Caco-2 (cell line): ENCODE measurements at places on chromosomes 16 and 17.

DNA sequence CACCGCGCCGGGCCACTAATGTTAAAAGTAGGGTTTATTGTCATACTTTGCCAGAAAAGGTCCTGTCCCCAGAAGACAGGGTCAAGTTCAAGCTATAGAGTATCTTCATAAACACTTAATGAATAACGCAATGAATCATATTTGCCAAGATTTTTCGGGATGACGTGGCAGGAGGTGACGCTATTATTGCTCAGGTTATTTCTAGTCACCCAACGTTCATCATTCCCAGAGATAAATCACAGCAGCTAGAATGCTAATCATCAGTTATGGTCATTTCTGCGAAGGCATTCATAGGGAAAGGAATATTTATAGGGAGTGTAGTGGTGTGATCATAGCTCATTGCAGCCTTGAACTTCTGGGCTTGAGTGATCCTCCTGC lies 2.0 kb downstream of the TMC5 start:
- DNase-seq, result no peak

DNA sequence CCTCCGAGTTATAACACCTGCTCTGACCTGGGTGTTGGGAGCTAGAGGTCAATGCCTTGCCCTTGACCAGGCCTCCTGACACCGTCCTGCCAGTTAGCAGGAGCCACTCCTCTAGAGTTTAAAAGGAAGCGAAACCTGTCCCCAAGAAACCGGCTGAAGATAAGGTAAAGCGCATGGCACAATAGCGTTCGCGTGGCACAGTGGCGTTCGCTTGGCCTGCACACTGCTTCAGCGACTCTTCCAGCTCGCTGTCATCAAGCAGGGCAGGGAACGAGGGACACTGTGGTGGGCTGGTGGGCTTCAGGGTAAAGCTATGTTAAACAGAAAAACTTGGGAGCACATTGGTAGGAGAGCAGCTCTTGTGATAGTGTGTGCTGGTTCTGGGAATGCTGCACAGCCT lies 28.2 kb upstream of the ETV4 start:
- no peak for DNase-seq

DNA sequence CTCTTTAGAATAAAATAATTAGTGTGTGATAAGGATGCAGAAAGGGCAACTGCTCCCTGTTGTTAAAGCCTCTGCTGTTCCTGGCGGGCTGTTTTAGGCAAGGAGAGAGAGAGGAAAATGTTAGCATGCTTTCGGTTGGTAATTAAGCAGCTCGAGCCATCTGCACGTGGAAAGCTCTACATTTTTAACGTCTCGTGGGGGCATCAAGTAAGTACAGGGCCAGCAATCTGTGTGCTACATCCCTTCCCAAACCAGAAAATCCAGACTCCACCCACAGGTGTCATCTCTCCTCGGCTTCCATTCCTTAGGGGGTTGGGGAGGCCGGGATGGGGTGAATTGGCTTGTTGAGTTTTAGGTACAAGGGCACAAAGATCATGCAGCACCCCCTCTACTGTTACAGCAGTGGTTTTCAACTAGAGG lies 62.4 kb upstream of the MARCHF10 start:
- DNase-seq, result no peak

GRCh38 chr16:3824121-3824795 lies 56.3 kb downstream of the CREBBP start:
- no peak for DNase-seq

GRCh38 chr17:14871921-14872320 lies 393.2 kb downstream of the PMP22 start:
- no peak for DNase-seq

GRCh38 chr17:31274252-31274651 lies 22.8 kb downstream of the OMG start:
- no peak for DNase-seq

GRCh38 chr17:33152783-33153182 lies 140.3 kb downstream of the ASIC2 start:
- no peak for DNase-seq

DNA sequence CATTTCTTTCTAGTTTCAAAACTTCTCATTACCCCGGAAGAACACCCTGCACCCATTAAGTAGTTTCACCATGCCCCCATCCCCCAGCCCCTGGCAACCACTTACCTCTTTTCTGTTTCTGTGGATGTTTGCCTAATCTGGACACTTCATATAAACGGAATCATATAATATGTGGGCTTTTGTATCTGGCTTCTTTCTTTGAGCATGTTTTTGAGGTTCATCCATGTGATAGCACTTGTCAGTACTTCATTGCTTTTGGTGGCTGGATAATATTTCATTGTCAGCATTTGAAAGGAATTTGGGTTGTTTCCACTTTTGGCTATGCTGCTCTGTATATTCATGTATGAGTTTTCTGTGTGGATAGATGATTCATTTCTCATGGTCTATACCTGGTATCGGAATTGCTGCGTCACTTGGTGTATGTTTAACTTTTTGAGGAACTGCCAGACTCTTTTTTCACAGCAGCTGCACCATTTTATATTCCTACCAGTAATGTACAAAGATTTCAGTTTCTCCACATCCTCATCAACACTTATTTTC lies 30.0 kb upstream of the SLC5A10 start:
- DNase-seq, result no peak

DNA sequence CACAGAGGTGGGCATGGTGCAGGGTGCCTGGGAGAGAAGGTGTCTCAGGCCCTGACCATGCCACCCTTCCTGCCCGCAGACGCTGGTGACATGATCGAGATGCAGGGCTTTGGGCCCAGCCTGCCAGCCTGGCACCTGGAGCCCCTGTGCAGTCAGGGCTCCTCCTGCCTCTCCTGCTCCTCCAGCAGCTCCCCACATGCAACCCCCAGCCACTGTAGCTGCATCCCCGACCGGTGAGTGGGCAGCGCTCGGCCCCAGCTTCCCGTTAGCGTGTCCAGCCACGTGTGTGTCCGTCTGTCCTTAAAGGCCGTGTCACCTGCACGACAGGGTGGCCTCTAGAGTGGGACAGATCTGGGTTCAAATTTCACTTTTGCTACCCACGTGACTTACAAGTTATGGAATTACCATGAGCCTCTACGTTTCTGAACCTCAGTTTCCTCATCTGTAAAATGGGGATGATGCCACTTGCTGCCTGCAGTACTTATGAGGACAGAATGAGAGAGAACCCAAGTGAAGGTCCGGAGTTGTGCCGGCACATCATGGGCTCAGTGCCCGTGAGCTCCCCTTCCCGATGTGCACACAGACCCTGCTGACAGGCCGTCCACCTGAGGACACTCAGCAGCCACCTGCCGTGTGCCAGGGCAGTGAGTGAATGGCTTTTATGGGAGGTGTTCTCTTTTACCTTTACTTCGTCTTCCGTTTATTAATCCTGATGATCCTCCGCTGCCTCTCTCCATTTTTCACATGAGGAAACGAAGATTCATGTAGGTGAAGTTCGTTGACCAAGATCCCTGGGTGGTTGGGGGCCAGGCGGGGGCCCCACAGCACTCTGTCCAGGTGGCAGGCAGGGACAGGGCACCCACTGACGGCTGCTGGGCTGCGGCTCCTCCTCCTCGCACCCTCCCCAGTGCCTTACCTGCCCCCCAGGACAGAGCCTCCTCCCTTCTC lies 29.4 kb downstream of the MNT start:
- DNase-seq, result no peak

DNA sequence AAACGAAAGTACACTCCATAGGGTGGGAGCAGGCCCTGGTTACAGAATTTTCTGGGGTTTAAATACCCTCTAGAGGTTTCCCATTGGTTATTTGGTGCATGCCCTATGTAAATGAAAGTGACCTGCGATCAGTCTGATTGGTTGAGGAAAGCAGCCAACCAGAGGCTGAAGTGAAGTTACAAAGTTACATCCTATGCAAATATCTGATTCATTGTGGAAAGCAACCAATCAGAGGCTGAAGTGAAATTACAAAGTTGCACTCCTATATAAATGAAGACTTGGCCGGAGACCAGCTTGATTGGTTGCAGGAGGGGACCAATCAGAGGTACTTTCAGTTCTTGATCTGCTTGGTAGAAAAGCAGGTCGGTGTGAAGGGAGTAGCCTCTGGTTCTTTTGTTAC lies 24.4 kb downstream of the NAA60 start:
- DNase-seq, result no peak

DNA sequence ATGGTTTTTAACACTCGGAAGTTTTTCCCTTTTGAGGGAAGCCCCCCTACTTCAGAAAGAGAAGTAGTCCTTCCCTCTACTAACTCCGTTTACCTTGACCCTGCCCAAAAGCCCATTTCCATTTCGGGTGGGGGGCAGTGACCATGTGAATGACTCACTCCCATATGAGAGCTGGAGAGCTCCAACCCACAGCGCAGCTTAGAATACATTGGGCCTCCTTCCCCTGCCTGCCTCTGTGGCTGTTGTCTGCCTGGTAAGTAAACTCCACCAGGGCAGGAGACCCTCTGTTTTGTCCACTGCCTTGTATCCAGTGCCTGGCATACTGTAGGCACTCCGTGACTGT lies 985 bp downstream of the SGSM2 start:
- DNase-seq, result no peak

DNA sequence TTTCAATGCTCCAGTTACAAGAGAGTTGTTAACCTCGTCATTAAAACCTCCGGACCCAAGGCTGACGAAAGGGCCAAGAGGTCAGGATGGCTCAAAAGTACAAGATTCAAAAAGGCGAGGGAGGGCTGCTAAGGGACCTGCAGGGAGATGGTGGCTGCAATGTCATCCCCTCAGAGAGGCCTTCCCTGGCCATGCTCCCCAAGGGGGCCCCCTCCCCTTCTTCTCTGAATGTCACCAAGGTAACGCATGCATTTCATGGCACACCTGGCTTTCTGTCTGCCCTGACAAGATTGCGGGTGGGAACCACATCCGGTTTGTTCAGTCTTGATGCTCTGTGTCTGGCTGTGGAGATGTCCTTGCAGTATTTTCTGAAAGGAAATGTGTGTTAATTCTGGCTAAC lies 89.9 kb downstream of the C16orf78 start:
- no peak for DNase-seq

DNA sequence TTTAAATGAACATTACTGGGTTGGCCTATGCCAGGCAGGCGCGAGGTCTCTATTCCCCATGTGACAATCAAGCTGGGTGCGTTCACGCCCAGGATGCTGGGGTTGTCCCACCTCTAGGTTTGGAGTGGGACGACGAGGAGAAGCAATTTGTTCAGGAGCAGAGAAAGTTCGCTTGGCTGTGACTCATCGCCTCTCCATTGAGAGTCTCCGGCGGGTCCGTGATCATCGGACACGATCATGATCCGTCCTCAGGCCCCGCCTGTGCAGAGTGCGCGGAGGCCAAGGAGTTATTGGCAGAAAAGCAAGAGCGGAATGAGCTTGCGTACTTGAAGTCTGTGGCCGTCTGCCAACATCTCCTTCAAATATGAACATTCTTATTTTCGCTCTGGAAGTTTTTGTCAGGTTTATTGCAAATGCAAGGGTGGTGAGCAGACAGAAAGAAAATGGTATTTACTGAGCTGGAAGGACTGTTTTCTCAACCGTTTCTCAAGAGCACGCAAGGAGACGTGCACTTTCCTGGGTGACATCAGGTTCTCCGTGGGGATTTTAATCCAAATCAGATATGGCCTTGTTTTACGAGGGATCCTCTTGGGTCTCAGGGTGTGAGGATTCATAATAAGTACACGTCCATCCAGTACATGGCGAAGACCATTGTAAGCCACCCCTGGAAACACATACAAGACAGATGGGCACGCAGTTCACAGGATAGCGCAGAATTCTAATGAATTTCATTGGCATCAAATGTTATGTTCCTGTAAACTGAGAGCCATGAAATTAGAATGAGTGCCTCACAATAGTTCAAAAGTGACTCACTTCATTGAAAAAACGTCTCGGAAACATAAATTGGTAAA lies 70.1 kb upstream of the CREBBP start:
- no peak for DNase-seq

DNA sequence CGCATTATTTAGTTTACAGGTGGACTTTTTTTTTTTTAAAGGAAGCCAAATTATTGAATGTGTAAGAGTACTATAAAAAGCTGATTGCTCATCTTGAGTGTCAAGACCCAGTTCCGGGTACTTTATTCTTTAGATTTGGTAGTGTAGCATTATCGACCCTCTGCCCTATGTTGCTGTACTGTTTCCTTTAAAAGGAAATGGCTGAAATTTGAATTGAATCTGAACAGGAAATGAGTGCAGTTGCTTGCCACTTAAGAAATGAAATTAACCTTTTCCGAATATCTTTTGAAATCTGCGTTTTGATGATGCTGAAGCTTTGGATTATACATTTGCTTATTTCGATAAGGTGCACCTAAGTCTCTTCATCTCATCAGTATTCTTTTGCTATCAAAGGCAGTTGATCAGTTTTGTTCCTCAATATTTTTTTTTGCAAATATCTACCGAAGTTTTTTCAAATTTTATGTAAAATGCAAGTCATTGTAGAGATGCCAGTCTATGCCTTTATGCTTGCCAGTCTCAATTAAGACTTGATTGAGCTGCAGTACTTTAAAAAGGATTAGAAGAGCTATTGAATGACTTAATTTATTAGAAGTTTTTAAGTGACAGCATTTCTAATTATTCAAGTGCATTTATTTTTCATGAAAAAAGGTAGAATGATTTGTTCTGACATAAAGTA lies 1.8 kb downstream of the GGNBP2 start:
- no peak for DNase-seq

- DNase-seq, result no peak
These were observed 28.7 kb downstream of the B9D1 start for GRCh38 chr17:19333736-19334290.

DNA sequence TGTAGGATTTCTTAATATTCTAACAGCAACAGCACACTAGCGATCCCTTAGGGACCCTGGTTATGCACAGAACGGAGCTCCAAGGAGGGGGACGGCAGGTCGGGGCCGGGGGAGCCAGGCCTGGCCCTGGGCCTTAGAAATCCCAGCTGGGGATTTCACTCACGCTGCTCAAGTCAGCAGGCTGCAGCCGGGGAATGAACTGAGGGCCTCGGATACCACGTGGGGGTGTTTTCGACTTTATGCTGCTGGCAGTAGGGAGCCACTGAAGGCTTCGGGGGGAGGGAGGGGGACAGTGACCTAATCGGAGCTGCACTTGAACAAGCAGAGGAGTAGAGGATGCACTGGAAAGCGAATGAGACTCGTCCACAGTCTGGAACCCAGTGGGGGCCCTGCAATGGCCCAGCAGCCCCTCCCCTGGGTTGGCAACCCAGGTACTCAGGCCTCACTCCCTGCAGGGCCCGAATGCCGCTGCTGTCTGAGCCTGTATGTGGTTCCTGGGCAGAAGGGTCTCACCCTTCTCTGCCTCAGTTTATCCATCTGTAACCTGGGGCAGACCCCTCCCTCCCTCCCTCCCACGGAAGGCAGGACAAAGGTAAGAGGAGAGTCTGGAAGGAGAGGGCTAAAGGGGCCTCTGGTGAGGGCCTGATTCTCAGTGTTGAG lies 53.7 kb downstream of the RPH3AL start:
- DNase-seq, result no peak

- DNase-seq, result no peak
These were observed 39.2 kb upstream of the GSE1 start for GRCh38 chr16:85573696-85574641.
